ENCODE measurements at places on chromosomes 5 and 9. TPM values are rescaled to one million over a fixed set of nuclear protein-coding genes. Genes with fewer than 3 reads are reported as not detected.

The FGFR4 gene
- polyA plus RNA-seq = not detected

The EQTN gene
- not detected for polyA plus RNA-seq

The ARL10 gene
- polyA plus RNA-seq = 0.04 TPM

The SMAD5 gene
- 3.6 TPM for polyA plus RNA-seq

The SLC45A2 gene
- polyA plus RNA-seq = not detected

The TIMD4 gene
- not detected for polyA plus RNA-seq

The C5orf63 gene
- polyA plus RNA-seq = 1.5 TPM

The CARD6 gene
- polyA plus RNA-seq = 15.6 TPM

The CATSPER3 gene
- polyA plus RNA-seq = 0.32 TPM

The OR1L1 gene
- polyA plus RNA-seq = not detected

The PCDHB12 gene
- polyA plus RNA-seq = not detected

The SIT1 gene
- polyA plus RNA-seq = 0.14 TPM

The PDCD1LG2 gene
- polyA plus RNA-seq = 0.16 TPM

The PCDHGC4 gene
- not detected for polyA plus RNA-seq

The SNAPC4 gene
- polyA plus RNA-seq = 0.59 TPM

The C9orf50 gene
- polyA plus RNA-seq = not detected
